ENCODE measurements at places on chromosomes 7 and 10.

GRCh38 chr10:97119058-97119745, 66.6 kb downstream of the SLIT1 start:
- no peak for DNase-seq

DNA sequence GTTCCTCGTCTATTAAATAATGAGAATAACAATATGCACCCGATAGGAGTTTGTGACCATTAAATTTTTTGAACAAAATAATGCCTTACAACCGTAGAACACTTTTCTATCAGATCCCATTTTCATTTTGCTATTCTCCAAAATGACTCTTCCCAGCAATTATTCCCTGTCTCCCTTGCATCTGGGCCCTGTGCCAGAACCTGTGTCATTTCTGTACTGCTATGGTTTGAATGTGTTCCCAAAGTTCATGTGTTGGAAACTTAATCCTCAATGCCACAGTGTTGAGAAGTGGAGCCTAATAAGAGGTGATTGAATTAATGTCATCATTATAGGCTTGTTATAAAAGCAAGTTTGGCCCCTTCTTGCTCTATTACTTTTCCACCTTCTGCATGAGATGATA, 33.2 kb upstream of the SMNDC1 start:
- DNase-seq: no peak

DNA sequence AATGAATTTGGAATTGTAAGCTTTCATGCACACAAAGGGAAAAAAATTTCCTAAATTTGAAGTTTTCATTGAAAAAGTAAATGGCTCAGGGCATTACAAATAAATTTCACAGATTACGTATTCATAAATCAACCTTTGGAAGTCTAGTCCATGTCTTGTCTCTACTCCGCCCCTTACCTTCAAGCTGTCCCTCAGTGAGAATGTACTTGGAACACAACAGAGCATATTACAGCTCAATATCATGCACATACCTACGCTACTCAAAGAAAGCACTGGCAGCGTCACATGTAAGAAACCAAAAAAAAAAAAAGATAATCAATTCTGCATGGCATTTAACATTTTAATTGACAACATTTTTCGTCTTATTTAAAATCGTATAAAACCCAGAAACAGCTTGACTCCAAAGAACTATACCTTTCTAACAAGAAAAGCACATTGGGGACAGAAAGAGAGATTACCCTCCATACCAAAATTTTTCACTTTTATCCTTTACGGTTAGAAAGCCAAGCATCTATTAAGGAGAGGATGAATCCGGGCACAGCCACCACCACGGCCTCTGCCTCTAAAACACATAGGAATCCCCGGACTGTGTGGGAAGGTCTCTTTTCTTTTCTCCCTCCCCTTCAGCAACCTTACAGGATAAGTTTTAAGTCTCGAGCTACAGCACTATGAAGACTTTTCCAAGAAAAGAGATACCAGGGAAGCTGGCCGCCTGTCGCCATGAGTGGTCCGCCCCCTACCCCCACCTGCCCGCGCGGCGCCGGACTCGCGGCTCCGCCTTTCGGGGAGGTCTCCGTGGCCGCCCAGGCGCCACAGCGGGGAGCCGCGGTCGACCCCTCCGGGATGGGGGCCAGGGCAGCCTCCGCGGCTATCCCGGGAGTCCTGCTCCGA, 1.1 kb downstream of the JMJD1C start:
- DNase-seq: no peak

DNA sequence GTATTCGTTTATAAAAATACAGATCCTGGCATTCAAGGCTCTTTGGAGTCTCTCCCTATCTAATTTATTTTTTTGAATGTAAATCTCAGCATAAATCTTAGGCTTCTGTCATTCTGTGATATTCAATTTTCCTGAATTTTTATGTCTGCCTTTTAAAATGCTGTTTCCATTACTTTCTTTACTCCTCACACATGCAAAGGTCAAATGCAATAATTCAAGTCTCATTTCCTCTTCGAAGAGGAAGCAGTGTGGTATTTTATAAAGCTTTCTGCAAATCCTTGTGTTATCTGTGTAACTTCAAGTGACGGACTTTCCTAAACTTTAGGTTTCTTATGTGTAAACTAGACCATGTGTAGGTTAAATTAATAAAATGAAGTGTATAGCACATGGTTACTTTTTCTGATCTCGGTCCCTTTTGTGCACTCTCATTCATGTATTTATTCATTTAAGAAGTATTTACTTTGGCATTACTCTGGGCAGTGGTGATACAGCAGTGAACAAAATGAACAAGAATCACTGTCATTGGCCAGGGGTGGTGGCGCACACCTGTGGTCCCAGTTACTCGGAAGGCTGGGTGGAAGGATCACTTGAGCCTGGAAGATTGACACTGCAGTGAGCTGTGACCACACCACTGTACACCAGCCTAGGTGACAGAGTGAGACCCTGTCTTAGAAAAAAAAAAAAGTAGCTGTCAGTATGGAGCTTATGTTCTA, 332.2 kb downstream of the EXOC4 start:
- DNase-seq: no peak

DNA sequence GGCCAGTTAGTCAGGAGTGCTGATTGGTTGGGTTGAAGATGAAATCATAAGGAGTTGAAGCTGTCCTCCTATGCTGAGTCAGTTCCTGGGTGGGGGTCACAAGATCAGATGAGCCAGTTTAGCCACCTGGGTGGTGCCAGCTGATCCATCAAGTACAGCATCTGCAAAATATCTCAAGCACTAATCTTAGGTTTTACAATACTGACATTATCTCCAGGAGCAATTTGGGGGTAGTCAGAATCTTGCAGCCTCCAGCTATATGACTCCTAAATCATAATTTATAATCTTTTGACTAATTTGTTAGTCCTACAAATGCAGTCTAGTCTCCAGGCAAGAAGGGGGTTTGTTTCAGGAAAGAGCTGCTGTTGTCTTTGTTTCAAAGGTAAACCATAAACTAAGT, 184.1 kb upstream of the STK17A start:
- DNase-seq: no peak

GRCh38 chr7:17743316-17743715, 197.0 kb downstream of the SNX13 start:
- no peak for DNase-seq

DNA sequence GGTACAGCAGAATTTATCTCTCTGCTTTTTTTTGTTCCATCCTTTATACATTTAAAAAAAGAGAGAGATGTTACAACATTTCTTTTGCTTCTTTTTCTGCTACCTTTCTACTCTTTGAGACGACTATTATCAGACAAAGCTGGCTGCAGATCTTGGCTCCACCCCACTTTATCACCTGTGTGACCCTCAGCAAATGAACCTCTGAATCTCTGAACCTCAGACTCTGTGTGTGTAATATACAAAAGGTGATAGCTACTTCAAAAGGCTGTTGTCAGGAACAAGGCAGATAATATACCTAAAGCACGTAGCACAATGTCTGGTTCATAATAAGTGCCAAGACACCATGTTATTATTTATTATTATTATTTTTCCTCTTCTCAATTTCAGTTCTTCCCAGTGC, 32.6 kb upstream of the UBE2D1 start:
- DNase-seq: no peak

DNA sequence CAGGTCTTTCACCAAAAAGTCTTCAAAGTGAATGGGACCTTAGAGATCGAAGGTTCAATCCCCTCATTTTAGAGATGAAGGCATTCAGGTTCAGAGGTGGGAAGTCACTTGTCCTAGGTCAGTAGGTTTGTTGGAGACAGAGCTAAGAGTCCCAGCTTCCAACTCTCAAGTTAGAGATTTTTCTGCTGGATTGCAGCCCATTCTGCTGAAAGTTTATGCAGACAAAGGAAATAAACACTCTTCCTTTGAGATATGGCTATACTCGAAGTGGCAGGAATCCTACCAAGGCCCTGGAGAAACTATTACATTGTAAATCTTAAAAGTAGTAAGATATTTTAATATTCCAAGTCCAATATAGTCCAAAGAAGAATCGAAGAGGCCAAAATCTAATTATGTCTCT, 64.4 kb downstream of the LYZL1 start:
- DNase-seq: no peak

DNA sequence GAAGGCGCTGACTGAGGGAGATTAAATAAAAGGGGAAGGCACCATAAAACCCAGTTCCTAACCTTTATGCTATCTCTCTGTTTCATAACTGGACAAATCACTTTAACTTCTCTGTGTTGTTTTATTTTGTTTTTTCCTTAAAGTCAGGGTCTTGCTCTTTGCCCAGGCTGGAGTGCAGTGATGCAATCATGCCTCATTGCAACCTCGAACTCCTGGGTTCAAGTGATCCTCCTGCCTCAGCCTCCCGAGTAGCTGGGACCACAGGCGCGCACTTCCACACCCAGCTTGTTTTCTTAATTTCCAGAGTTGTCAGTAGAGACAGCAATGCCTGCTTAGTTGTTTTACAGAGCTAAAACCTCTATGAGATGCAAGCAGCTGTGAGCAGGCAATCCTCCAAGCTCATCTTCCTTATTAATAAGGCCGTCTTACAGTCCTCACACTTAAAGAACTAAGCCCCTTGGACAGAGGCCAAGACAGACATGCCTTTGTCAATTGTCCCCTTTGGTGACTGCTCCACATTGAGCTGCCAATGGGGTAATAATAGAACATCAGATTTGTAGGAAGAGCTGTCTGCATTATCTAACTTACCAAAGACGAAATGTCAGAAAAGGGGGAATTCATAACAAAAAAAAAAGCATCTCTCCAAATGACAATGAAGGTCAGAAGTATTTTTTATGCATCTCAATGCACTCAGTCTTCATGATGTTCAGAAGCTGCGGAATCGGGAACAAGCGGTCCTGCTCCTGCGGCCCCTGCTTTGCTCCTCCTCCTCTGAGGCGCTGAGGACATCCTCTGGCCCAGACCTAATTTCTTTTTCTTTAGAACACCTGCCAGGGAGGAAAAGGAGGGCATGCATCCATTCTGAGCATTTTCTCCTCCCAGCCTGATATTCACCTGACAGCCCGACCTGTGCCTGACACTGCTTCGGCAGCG, 62.7 kb upstream of the RNF32 start:
- no peak for DNase-seq

DNA sequence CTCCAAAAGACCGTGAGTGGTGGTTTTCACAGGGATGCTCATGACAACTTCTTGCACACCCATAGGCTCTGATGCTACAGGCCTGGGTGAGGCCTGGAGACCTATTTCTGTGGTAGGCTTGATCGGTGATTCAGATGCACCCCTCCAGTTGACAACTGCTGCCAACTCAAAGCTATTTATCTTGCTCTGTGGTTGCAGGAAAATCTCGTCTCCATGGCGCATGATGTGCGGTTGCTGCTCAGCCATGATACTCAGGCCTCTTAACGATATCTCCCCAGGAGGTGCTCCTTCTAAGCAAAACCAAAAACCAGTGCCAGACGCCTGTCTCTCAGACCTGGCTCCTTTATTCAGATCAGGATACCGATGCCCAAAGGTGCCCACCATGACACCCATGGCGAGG, 31.4 kb downstream of the C10orf90 start:
- no peak for DNase-seq

GRCh38 chr7:91019686-91020385, 244.4 kb upstream of the FZD1 start:
- no peak for DNase-seq

All from GM10248 (cell line).